Hematopoietic multipotent progenitor cell treated with erythropoietin and hydrocortisone succinate and interleukin-3 and kit ligand, for 8 days (in vitro differentiated cells): ENCODE measurements at places on chromosomes 1 and 21.

DNA sequence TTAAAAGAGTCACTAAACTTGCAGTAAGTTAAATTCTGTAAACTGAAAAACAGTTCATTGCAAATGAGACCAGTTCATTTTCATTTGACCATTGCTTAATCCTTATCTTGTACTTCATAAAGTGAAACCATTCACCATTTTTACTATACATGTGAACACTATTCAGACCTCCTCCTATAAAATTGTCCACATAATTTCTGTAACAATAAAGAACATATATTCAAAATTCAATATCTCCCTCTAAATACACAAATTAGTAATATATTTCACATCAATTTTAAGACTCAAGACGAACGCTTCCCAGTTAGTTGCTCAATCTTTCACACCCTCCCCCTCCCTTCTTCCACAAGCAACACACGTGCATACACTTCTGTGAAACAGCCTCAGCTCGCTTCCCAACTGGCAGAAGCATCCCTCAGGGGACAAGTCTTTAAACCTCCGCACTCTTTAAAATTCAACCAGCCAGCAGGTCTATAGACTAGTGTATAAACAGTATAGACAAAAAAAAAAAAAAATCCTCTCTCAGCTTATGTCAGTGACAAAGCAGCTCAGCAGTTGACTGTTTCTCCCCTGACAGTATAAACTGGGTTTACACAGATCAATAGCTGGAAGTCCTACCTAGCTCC, 99.6 kb downstream of the DENND1B start:
- peak; percentile 27 for DNase-seq

DNA sequence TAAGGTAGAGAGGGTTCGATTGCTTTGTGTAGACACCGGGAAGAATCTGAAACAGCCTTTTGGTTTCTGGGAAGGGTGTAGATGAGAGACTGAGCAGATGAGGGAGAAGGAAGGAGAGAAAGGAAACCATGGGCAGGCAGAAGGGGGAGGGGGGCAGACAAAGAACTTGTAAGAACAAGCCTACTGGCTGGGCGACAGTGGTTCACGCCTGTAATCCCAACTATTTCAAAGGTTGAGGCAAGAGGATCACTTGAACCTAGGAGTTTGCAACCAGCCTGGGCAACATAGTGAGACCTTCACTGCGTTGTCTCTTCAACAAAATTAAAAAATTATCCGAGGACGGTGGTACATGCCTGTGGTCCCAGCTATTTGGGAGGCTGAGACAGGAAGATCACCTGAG, 106.2 kb downstream of the TM2D1 start:
- no peak for DNase-seq

- DNase-seq: no peak
These were observed 145.5 kb downstream of the ETS2 start for GRCh38 chr21:38951095-38951730.

- DNase-seq: peak; percentile 48
These were observed 48.8 kb downstream of the TENT5C start for GRCh38 chr1:117654493-117655219.

DNA sequence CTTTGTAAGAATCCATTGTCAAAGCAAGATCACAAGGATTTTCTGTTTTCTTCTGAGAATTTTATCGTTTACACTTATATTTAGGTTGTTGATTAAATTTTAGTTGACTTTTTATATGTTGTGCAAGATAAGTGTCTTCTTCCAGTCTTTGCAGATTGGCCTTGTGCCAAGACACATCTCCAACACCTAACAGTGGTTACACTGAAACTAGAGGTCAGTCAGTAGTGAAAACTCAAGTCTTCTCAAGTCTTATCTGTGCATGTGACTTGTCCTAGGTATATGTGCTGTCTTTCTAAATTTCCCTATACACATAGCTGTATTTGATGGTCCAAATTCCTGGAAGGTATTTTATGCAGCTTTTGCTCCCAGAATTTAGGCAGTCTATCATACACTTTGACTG, 1183.2 kb upstream of the B3GALT2 start:
- no peak for DNase-seq

- no peak for DNase-seq
These were observed 14.7 kb downstream of the XPR1 start for GRCh38 chr1:180646547-180646946.

GRCh38 chr1:41462680-41463004, 21.8 kb downstream of the EDN2 start:
- no peak for DNase-seq

DNA sequence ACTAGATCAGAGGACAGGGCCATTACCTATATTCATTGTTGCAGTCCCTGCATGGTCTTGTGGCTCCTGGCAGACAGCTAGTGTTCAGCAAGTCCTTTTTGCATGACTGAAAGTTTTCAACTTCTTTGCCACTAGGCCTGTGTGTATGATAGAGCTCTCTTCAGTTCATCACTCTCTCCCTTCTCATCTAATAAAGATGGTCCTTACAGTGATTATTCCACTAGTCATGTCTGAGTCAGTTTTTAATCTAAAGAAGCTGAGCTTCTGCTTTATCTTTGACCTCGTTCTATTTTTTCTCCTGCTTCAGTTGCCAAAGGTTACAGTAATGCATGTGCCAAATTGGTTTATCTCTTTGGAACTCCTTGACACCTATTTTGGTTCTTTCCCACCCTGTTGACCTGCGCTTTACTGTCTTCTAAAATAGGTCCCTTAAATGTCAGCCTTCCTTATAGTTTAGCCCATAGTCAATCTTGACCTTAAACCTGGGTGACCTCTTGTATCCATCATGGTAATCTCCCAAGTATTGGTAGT, 6.4 kb downstream of the CXADR start:
- DNase-seq: peak; percentile 25

DNA sequence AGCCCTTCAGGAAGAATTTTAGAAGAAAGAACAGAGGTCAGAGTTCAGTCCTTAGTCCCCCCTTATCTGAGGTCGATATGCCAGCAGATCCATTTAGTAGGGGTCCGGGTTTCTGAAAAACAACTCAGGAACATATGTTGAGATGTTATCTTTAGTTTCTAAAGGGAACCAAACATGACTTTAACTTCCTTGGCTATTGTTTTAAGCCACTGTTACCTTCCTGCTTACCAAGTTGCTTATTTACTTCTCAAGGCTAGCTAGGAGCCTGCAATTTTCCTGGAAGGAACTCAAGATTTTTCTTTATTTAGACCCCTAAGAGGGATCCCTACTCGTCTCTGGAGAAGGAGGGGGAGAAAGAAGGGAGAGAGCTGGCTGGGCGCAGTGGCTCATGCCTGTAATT, 54.3 kb downstream of the KCNC4 start:
- DNase-seq: no peak

DNA sequence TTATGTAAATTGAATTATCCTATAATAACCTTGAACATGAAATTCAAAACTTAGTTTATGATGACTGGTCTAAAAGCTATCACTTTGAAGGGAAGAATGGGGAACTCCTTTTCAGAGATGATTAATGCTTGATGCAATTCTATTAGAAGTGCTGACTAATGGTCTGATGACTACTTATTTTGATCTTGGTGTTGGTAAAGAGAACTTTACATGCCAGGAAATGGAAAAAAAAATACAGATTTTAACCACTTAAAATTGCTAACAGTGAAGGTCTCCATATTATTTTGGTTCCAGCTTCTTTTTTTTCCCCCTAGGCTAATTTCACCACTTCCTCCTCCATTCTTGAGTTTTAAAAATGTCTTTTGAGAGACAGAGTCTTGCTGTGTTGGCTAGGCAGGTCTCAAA, 22.9 kb downstream of the S1PR1 start:
- DNase-seq: peak; percentile 84

GRCh38 chr21:45959779-45960390, 21.7 kb upstream of the COL6A1 start:
- DNase-seq: no peak

DNA sequence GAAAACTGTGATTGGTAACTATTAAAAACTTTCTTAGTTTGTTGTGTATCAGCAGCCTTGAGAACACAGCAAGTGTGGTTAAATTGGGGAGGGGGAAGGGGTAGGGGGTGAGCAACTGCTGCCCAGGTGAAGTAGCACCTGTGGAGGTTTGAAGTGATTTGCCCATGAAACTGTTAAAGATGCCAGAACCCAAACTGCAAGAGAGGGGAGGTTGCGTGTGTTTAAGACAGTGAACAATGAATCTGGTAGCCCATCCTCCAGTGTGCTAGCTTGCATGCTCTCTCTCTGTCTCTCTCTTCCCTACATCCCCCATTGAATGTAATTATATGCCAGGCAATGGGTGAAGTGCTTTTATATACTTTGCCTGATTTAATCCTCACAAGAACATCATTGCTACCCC, 154.7 kb downstream of the RUNX1 start:
- no peak for DNase-seq

- DNase-seq: no peak
These were observed 462.1 kb upstream of the C1orf87 start for GRCh38 chr1:60535713-60536112.

- no peak for DNase-seq
These were observed 2.3 kb upstream of the GRIK3 start for GRCh38 chr1:37036667-37037053.

GRCh38 chr1:246083416-246083815, 423.7 kb downstream of the SMYD3 start:
- DNase-seq: no peak

DNA sequence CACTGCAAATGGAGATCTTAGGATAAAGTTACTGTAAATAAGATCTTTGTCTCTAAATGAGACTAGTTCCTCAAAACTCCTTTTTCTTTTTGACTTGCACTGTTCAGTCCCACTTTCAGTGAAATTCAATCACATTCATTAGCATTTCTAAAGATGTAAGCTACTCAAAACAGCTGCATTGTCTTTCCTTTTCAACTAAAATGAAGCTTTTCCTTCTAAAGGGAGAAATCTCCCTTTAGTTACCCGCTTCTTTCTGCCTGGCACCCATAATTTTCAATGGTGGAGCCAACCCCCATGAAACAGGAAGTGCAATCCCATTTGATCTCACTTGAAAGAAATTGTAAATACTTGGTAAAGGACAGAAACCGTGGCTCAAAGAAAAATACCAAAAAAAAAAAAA, 387.4 kb upstream of the PKN2 start:
- DNase-seq: no peak

DNA sequence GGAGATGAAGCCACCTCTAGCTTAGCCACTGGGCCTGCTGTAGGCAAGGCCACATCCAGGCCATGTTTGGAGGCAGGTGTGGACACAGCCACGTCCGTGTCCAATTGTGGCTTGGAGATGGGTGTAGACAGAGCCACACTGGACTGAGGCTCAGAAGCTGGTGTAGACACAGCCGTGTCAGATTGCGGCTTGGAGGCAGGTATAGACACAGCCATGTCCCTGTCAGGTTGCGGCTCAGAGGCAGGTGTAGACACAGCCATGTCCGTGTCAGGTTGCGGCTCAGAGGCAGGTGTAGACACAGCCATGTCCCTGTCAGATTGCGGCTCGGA, 2.2 kb downstream of the PERM1 start:
- no peak for DNase-seq

- no peak for DNase-seq
These were observed 106.4 kb downstream of the KAZN start for GRCh38 chr1:14704846-14705245.

GRCh38 chr1:220239966-220240365, 32.3 kb downstream of the RAB3GAP2 start:
- no peak for DNase-seq

DNA sequence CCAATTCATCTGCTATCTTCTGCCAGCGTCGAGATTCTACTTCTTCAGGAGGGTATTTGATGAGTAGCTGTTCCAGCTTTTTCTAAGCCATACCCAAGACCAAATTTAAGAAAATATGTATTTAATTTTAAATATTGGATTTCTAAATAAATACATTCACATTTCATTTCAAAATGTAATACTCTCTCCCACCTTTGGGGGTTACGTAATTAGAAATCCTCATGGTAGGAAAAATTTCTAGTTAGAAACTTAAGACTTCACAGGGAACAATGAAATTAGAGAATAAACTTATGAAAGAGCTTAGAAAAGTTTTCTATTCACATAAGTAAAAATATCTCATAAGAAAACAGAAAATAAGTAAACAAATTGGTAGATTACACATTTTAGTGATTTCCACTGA, 102.9 kb downstream of the ZZZ3 start:
- DNase-seq: no peak

DNA sequence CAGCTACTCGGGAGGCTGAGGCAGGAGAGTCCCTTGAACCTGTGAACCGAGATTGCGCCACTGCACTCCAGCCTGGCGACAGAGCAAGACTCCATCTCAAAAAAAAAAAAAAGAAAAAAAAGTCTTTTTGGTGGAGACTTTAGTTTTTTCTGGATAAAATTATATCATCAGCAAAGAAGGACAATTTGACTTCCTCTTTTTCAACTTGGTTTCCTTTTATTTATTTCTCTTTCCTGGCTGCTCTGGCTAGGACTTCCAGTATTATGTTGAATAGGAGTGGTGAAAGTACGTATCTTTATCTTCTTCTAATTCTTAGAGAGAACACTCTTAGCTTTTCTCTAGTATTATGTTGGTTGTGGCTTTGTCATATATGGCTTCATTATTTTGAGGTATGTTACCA, 130.8 kb downstream of the PCBP3 start:
- no peak for DNase-seq

DNA sequence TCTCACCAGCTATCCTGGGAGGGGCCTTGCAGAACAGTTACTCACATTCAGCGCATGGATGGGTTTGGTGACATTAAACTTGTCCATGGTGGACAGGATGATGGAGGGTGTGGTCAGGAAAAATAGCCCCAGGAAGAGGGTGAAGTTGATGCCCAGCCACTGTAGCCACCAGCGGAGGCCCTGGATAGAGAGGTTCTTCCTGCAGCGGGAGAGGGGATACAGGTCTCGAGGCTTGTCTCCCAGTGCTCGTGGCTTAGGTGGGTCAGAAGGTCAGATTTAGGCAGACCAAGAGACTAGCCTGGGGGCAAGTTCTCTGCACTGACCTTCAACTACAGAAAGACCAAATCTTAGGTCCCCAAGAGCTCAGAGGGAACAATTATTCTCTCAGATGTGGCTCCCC, 23.0 kb downstream of the TMEM63A start:
- DNase-seq: no peak

GRCh38 chr1:180912801-180913565, at the start of gene KIAA1614:
KIAA1614 (plus strand) TSS chr1:180912897; CDS start chr1:180913244, 347 bp downstream.
- DNase-seq: no peak

- DNase-seq: no peak
These were observed 504.5 kb downstream of the LMO4 start for GRCh38 chr1:87833166-87833565.

DNA sequence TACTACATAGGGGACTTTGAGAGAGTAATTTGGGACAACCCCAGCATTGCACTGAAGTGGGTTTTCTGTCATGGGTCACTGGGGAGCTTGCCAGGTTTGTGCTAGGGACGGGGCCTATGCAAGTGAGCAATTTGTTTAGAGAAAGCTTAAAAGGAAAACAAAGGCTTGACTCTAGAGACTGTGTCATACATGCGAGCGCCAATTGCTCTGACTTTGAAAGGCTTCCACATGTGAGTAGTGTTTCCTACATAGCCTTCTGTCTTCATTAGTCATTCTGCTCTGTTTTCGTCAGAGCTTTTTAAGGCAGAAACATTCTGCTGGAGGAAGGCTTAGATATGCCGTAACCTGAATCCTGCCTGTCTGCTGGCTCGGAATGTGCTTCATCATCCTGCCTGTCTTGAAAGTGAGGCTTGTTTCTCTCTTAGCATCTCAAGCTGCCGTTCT, 28.4 kb downstream of the TRIM45 start:
- DNase-seq: no peak
